ENCODE measurements at places on chromosomes 13 and 19. TPM values are rescaled to one million over a fixed set of nuclear protein-coding genes. Genes with fewer than 3 reads are reported as not detected.

SERPINE3 gene
- under 0.01 TPM for total RNA-seq

DENND1C gene
- under 0.01 TPM for total RNA-seq

UBE2M gene
- total RNA-seq: 73.5 TPM

IRGC gene
- total RNA-seq: not detected

RINL gene
- total RNA-seq: 4.3 TPM

SYT3 gene
- total RNA-seq: not detected

ZNF540 gene
- total RNA-seq: not detected

ZNF101 gene
- total RNA-seq: 7.0 TPM

PCDH8 gene
- not detected for total RNA-seq

NANOS3 gene
- not detected for total RNA-seq

CCDC70 gene
- not detected for total RNA-seq
